AG08396 (cell line): ENCODE measurements at places on chromosomes 12 and 14.

- DNase-seq, result no peak
Observed at GRCh38 chr12:16345105-16345504, 2.3 kb upstream of the MGST1 start.

DNA sequence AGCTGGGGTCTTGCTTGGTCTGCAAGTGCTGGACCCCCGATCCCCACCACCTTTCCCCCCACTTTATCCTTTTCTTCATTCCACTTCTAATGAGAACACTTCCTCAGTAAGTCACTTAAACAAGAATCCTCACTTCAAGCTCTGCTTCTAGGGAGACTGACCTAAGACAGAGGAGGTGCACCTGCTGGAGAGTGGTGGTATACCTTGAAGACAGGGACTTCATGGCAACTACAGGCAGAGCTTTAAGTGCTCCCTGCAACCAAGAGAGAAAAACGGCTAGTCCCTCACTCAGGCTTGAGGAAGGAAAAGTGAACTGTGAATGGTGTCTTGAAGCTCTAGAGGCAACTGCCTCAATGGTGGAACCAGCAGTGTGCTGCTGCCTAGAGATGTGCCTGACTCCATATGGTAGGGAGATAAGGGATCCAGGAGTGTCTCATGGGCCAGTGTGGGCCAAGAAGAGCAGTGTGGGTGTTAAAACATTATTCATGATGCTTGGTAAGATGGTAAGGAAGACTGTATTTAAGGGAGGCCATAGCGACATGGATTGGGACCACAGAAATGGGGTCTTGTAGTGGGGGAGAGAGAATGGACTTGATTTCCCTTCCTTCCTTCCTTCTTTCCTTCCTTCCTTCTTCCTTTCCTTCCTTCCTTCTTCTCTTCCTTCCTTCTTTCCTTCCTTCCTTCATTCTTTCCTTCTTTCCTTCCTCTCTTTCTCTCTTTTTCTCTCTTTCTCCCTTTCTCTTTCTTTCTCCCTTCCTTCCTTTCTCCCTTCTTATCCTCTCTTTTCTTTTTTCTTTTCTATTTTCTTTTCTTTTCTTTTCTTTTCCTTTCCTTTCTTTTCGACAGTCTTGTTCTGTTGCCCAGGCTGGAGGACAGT is 96.2 kb upstream of the NAP1L1 start:
- DNase-seq, result no peak

GRCh38 chr12:78580296-78580695 is 284.3 kb upstream of the SYT1 start:
- no peak for DNase-seq

- no peak for DNase-seq
Observed at GRCh38 chr12:91893476-91893875, 252.2 kb downstream of the BTG1 start.

DNA sequence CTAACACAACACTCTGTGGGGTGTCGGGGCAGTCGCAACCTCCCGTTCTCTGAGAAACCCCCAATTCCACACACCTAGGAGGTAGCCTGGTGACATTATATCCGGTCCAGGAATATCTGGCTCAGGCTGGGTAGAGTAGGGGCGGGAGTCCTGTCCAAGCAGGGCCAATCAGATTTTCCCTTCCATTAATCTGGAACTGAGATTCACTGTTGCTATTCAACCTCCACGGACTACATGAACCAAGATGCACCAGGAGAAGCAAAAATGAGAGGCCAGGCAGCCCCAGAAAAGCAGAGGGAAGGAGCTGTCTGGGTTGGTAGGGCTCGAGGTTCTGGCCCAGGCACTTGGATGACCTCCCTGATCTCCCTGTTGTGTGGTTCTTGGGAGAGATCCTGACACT is 51.0 kb downstream of the NINJ2 start:
- no peak for DNase-seq

- DNase-seq, result no peak
Observed at GRCh38 chr14:79540394-79540793, 670.9 kb downstream of the DIO2 start.
